ENCODE measurements at places on chromosomes 5 and 9. TPM values are rescaled to one million over a fixed set of nuclear protein-coding genes. Genes with fewer than 3 reads are reported as not detected.

DNA sequence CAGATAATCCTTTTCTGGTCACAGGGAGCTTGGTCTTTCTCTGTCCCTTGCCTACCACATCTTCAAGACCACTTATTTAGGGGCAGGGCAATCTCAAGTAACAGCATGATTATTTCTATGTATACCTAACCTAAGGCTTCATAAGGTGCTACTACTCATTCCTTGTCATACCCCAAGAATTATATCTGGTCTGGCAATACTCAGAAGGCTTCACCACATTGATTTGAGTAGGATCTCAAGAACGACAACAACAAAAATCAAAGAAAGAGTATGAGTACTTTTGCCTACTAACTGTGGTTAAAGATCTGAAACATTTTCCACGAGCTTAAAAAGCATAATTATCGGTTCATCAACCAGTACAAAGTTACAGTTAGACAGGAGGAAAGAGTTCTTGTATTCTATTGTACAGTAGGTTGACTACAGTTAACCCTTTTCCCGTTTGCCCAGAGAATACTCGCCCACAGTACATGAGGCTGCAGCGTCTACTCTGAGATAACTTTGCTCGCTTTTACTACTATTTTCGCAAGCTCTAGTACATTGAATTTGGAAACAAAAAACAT is 41.0 kb downstream of the FANCC start:
- no peak overlapping the region for H3K4me3 ChIP-seq
- no peaks in the 10 kb centered on the region for H3K27me3 ChIP-seq
- no peaks in the 10 kb centered on the region for H3K4me1 ChIP-seq
- H3K36me3 ChIP-seq, result no peaks in the 10 kb centered on the region
- H3K27ac ChIP-seq, result no peak overlapping the region
- no peak for DNase-seq

DNA sequence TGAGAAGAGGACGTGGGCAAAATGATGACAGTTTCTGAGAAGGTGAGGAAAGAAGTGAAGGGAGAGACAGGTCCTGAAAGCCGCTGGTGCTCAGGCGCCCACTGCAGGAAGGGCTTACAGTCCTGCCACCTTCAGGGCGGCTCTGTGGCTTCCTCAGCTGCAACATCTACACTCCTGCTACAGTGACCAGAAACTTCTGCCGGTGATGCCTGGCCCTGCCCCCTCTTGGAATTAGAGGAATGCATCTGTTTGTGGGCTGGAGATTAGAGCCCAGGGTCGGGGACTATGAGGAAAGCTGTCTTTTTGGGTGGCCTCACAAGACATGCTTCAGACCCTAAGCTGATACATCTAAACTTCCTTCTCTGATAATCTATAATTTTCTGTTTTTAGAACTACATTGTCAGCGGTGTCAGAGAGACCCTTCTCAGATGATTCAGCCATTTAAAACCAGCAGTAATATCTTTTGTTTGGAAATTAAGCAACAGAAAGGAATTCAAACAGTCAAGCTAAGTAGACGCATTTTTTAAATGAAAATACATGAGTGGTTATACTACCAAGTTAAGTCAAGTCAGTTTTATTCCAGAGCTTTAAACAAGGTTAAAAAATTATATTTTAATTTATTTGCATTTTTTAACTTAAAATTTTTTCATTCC is 30.4 kb downstream of the PRDM6 start:
- no peak for DNase-seq
- no peak overlapping the region for H3K4me3 ChIP-seq
- H3K27ac ChIP-seq, result no peak overlapping the region
- no peaks in the 10 kb centered on the region for H3K36me3 ChIP-seq
- H3K4me1 ChIP-seq, result no peaks in the 10 kb centered on the region
- no peaks in the 10 kb centered on the region for H3K27me3 ChIP-seq

Gene SLCO4C1
- 0.99 TPM for total RNA-seq

DNA sequence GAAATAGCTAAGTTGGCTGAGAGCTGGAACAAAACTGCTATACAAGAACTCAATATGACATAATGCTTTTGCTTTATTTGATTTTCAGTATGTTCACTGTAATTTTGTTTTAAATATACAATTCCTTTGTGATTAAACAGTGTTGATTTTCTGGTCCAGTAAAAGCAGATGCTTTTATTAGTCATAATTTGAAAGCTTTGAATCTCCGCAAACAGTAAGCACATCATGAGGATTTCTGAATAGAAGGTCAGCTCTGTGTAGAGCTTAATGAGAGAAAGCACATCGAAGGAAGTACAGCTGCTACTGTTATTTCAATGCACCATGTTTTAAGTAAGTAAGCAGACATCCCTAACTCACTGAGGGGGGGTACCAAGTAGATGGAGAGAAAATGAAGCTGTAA is 701.3 kb upstream of the ACO1 start:
- H3K4me1 ChIP-seq, result no peaks in the 10 kb centered on the region
- no peak overlapping the region for H3K4me3 ChIP-seq
- DNase-seq, result no peak
- H3K27ac ChIP-seq, result no peak overlapping the region
- H3K27me3 ChIP-seq, result no peaks in the 10 kb centered on the region
- no peaks in the 10 kb centered on the region for H3K36me3 ChIP-seq

DNA sequence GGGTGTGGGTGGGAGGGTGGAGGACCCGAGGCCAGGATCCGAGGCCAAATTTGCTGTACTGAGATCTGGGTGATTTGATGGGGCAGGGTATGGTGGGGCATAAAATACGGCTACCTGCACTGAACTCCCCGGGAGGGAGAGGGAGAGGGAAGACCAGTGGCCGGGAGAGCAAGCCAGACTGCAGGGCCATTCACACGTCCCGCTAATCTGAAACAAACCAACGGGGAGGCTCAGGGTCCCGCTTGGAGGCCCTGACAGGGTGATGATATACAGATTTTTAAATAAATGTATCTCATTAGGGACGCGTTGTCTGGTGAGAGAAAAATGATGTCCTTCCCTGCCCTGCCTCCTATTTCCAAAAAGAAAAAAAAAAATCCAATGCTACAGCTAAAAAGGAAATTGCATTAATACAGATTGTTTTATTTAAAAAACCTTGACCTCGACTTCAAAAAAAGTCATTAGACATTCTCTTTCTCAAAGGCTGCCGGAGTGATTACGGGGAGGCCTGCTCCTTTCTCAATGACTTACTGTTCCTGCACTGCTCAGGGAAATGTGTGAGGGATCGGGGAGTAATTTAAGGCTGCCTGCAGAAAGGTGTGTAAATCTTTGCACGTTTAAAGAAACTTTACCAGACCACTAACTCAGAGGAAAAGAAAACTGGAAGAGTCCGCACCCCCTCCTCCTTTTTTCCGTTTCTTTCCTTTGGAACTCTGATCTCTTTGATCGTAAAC is 11.5 kb upstream of the PRRX2 start:
- no peak for DNase-seq
- peak overlapping the region; percentile 17 for H3K27ac ChIP-seq
- H3K4me1 ChIP-seq, result peaks cover 3% of the 10 kb centered on the region
- no peak overlapping the region for H3K4me3 ChIP-seq
- H3K36me3 ChIP-seq, result no peaks in the 10 kb centered on the region
- H3K27me3 ChIP-seq, result no peaks in the 10 kb centered on the region

DNA sequence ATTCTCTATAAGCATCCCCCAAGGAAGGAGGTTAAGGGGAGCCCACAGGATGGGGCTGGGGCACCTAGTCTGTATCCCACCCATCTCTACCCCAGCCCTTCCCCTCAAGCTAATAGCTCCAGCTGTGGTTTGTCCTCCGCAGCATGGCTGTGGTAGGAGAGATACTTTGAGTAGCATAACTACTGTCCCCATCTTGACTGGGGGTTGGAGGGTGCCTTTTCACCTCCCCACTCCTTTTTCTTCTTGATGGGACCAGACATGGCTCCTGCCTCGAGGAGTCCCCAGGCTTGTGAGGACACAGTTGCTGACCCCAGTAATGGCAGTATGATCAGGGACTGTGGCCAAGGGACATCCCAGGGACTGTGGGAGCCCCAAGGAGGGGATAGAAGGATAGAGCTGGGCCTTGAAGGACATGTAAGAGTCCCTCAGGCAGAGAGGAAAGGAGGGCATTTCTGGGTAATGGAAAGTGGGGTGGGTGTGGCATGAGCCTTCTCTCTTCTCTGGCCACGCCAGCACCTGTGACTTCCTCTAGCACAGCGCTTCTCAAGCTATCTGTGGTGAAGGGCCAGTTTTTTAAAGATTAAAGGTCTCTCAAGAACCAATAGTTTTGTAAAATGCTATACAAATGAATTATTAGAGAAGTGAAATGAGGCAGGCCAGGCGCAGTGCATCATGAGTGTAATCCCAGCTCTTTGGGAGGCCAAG is 14.0 kb downstream of the OLFML2A start:
- no peak overlapping the region for H3K4me3 ChIP-seq
- no peak overlapping the region for H3K27ac ChIP-seq
- H3K36me3 ChIP-seq, result no peaks in the 10 kb centered on the region
- DNase-seq, result no peak
- H3K4me1 ChIP-seq, result peaks cover 20% of the 10 kb centered on the region

DNA sequence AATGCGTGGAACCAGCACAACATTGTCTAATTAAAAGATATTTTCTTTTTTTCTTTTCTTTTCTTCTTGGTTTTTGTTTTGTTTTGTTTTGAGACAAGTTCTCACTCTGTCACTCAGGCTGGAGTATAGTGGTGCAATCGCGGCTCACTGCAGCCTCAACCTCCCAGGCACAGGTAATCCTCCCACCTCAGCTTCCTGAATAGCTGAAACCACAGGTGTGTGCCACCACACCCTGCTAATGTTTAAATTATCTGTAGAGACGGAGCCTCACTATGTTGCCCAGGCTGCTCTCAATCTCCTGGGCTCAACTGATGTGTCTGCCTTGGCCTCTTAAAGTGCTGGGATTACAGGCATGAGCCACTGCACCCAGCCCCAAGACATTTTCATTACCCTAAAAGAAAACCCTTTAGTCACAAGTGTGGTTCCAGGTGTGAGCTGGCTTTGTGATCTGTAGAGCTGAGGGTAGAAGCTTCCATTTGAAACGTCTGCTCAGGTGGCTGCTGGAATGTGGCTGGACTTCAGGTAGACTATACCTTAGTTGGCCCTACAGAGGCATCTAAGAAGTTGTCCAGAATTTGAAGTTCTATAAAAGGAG is 19.1 kb upstream of the NEK6 start:
- H3K4me1 ChIP-seq, result no peaks in the 10 kb centered on the region
- H3K27ac ChIP-seq, result no peak overlapping the region
- no peaks in the 10 kb centered on the region for H3K36me3 ChIP-seq
- no peak overlapping the region for H3K4me3 ChIP-seq

- no peak overlapping the region for H3K27ac ChIP-seq
- H3K36me3 ChIP-seq, result no peaks in the 10 kb centered on the region
- no peaks in the 10 kb centered on the region for H3K4me1 ChIP-seq
- no peak for DNase-seq
- H3K4me3 ChIP-seq, result no peak overlapping the region
Measured at GRCh38 chr5:78719504-78720219, 71.1 kb upstream of the LHFPL2 start.
